ENCODE measurements at places on chromosomes 5 and 9.

DNA sequence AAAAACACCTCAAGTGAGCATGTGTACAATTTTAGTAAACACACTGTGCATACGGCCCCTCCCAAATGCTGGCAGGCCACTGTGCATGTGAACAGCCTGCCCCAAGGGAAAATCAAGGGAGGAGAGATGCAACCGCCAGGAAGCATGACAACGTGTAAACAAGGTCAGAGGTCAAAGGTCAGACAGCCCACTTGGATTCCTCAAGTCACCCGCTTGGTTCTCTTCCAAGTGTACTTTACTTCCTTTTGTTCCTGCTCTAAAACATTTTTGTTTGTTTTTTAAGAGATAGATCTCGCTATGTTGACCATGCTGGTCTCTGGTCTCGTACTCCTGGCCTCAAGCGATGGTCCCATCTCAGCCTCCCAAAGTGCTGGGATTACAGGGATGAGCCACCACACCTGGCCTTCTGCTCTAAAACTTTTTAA is 126.7 kb upstream of the SHB start:
- DNase-seq = no peak

DNA sequence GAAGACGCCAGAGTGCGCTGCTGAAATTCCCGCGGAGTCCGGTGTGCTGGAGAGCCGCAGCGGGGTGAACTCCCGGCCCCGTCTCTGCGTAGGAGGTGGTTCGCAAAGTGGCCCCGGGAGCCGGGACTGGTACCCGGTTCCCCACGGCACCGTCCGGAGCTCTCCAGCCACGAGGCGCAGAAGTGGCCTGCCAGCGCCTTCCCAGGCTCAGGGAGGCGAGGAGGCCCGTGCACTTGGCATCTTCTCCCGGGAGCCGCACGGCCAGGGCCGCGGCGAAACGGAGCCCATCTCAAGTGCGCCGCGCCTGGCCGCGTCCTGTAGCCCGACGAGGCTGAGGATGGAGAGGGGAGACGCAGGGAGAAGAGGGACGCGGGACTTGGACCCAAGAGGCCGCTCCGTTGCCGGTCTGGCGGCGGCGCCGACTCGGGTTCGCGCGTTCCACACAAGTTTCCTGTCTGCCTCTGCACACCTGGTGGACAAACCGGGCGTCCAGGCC is 1.1 kb upstream of the IRX1 start:
- no peak for DNase-seq

DNA sequence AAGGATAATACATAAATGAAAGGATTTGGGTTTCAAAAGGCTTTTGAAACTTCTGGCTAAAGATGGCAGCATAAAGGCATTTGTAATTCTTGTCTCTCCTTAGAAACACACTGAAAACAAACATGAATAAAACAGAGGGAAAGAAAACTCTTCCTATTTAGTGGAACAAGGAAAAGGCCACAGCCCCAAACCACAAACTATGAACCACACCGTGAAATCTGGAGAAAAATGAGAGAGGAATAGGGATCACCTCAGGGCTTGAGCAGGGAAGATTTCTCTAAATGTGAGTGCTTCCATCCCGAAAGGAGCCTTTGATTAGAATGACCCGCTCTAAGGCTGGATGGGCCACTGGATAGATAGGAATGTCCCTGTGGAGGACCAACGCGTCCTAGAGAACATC is 119.6 kb downstream of the SEC61B start:
- no peak for DNase-seq

DNA sequence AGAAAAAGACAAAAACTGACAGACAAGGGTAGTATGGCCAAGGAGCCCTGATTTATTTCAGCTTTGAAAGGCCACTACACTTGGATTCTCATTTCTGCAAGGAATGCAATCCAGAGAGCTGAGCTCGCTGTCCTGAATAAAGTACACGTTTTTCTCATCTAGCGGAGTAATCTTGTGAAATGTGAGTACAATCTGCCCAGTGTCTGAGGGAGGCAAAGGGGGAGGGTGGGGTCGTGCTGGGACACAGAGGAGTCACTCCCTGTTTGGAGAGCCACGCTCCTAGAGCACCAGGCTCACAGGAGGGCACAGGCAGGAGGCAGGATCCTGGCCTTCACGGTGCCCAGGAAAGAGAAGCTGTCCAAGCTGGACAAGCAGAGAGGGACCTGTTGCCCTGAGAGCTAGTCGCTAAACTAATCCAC is 51.0 kb upstream of the IFNK start:
- no peak for DNase-seq

DNA sequence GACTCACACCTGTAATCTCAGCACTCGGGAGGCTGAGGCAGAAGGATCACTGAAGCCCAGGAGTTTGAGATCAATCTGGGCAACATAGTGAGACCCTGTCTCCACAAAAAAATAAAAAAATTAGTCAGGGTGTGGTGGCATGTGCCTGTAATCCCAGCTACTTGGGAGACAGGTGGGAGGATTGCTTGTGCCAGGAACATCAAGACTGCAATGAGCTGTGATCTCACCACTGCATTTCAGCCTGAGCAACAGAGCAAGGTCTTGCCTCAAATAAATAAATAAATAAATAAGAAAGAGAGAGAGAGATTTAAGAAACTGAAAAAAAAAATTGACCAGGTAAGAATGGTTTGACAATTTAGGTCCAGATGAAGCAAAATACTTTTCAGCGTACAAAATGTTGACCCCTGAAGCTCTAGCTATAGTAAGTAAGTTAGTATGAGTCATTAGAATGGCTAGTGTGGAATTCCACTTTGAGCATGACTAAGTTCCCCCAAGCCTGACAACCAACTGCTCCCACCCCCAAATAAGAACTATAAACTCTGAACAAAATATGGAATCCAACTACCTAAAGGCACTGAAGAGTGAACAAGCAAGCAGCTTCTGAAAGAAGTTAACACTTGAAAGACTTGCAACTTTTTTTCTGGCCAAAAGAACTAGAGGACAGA is 217.8 kb upstream of the TLE4 start:
- no peak for DNase-seq

- DNase-seq = peak; percentile 74
These were observed 123.1 kb downstream of the LIFR start for GRCh38 chr5:38433160-38433861.

- DNase-seq = no peak
These were observed 144.7 kb upstream of the TBC1D2 start for GRCh38 chr9:98399950-98400683.

GRCh38 chr9:124079176-124079925 is 67.8 kb downstream of the LHX2 start:
- no peak for DNase-seq

GRCh38 chr5:60597572-60598320 is 102.2 kb downstream of the DEPDC1B start:
- no peak for DNase-seq

DNA sequence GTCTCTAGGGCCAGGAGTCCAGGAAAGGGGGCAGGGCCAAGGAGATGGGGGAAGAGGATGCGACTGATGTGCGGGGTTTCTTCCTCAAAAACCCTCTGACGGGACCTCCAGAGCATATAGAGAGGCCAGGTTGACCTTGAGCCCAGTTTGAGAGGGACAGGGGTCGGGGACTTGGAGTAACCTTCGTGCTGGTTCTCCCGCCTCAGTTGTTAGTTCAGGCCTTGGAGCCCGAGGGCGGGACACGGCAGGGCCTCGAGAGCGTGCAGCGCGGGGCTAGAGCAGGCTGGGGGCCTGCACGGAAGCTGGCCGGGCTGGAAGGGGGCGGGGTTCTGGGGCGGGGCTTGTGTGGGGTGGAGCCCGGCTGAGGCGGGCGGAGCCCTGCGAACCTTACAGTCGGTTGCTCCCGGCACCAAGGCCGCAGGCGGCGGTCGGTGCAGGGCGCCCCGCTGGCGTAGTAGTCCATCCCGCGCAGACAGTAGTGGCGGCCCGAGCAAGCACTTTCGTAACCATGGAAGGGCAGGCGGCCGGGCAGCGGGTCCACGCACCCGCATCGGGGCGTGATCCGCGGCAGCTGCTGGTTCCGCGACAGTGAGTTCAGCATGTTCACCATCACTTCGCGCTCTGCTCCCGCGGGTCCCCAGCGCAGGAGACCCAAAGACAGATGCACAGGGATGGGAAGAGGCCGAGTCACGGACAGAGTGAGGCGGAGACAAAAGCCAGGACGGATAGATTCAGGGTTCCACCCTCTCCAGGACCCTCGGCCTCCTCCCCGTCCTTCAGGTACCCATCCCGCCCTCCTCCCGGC is 4.0 kb upstream of the MYORG start:
- DNase-seq = no peak

GRCh38 chr9:14797435-14797834 is 74.9 kb upstream of the CER1 start:
- DNase-seq = no peak

DNA sequence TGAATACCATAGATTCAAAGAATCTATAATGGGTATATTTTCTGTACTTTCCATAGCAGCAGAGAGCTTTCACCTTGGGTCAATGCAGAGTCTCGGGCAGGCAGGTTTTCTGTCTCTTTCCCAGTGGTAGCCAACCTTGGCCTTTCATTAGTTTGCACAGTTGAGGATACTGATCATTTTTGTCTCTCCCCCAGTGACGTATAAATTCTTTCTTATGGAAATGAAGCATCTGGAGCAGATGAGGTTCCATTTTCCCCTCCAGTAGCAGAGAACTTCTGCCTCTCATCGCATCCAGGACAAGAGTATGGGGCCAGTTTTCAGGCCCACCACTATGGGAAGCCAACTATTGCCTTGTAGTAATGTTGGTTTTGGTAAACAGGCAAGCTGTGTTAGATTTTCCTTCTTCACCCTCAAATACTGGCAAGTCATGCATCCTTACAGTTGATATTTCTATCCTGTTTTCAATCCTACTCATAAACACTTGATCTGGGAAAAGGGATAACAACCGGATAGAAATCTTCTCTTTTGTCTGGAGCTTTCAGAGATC is 845.2 kb upstream of the CDH18 start:
- DNase-seq = no peak

DNA sequence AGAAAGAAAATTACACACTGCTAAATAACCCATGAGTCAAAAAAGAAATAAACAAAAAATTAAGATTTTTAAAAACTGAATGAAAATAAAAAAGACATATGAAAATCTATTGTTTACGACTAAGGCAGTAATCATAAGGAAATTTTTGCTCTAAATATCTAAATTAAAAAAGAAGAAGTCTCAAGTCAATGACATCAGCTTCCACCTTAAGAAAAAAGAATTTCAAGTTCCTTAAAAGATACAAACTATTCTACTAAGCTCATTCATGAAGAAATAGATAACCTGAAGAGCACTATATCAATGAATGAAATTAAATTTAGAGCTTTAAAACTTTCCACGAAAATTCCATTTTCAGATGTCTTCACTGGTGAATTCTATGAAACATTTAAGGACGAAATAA is 15.7 kb upstream of the STARD4 start:
- no peak for DNase-seq
